ENCODE measurements at places on chromosomes 11 and 22. TPM values are rescaled to one million over a fixed set of nuclear protein-coding genes. Genes with fewer than 3 reads are reported as not detected.

Gene PLAAT2
- total RNA-seq: not detected

Gene SLC5A12
- total RNA-seq: not detected

GRCh38 chr11:90113541-90113940 lies 20.9 kb upstream of the NAALAD2 start:
- no peaks in the 10 kb centered on the region for H3K4me1 ChIP-seq
- H3K36me3 ChIP-seq: no peaks in the 10 kb centered on the region
- no peak overlapping the region for H3K4me3 ChIP-seq
- no peak for DNase-seq

GRCh38 chr11:94737171-94737611 lies 31.0 kb upstream of the AMOTL1 start:
- peaks cover 18% of the 10 kb centered on the region for H3K4me1 ChIP-seq
- peaks cover 15% of the 10 kb centered on the region for H3K27me3 ChIP-seq
- no peak for DNase-seq
- H3K36me3 ChIP-seq: no peaks in the 10 kb centered on the region

Gene PRG3
- not detected for total RNA-seq

DNA sequence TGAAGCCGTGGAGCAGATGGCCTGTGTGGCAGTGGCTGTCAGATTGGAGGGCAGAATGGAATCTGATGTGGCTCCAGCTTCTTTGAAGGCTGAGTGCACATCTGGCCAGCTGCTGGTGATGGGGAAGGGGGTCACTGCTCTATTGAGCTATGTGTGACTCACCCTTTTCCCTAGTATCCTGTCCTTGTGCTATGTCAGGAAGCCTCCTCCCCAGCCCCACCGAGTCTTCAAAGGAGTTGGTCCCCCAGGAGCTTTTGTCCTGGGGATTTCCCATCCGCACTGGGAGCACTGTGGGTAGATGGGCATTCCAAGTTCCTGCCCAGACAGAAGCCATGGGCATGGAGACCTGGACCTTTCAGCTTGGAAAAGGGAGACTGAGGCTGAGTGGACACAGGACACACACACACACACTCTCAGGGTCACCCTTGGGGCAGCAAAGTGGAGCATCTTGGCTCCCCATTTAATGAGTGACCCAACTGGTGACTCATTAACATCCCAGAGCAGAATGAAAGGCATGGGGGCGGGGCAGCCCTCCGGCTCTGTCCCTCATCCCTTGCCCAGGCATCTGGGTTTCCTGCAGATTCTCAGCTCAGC lies 3.3 kb downstream of the SERPINH1 start:
- peaks cover 5% of the 10 kb centered on the region for H3K36me3 ChIP-seq
- H3K27me3 ChIP-seq: no peaks in the 10 kb centered on the region
- H3K4me1 ChIP-seq: peaks cover 27% of the 10 kb centered on the region
- no peak for DNase-seq

- H3K4me1 ChIP-seq: peaks cover 26% of the 10 kb centered on the region
- H3K36me3 ChIP-seq: no peaks in the 10 kb centered on the region
- H3K27me3 ChIP-seq: no peaks in the 10 kb centered on the region
Measured at GRCh38 chr11:65215441-65216076, 33.8 kb downstream of the CAPN1 start.

DNA sequence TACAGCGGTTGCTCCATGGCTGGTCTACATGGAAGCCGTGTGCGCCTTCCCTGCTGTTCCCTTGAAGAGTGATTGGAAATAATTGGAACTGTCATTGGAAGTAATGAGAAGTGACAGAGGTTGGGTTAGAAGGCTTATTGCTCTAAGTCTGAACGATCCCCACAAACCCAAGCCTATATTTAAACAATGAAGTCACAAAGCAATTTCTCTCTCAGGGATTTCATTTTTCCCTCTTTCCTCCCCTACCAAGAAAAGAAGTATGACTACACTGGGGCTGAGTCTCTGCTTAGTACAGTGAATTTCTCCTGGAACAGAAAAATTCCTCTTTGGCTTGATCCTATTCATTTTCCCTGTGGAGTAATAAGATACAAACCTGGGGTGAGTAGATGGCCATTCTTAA lies 7.8 kb downstream of the CLMP start:
- peaks cover 8% of the 10 kb centered on the region for H3K4me1 ChIP-seq
- H3K4me3 ChIP-seq: no peak overlapping the region
- DNase-seq: no peak
- peaks cover 25% of the 10 kb centered on the region for H3K27me3 ChIP-seq
- no peak overlapping the region for H3K27ac ChIP-seq

GRCh38 chr11:45523760-45524159 lies 141.7 kb downstream of the CHST1 start:
- peaks cover 2% of the 10 kb centered on the region for H3K27me3 ChIP-seq
- no peak overlapping the region for H3K4me3 ChIP-seq
- H3K36me3 ChIP-seq: no peaks in the 10 kb centered on the region
- no peak for DNase-seq
- peaks cover 10% of the 10 kb centered on the region for H3K4me1 ChIP-seq

DNA sequence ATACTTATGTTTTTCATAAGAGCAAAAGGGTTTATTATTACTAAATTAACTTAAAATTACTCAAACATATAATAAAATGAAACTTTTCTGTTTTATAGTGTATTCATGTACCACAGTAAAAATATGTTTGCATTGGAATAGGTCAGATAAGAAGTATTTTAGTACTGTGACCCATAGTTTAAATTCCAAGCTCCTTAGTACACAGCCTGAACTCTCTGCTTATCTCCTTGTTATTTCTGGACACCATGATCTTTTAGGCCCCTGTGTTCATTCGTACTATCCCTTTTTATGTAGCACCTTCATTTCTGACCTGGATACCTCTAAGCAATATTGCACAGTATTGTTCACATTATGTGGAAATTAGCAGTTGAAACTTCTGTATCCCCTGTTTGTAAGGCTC lies 296.7 kb upstream of the SYN3 start:
- H3K27ac ChIP-seq: no peak overlapping the region
- no peaks in the 10 kb centered on the region for H3K4me1 ChIP-seq
- H3K4me3 ChIP-seq: no peak overlapping the region
- H3K36me3 ChIP-seq: no peaks in the 10 kb centered on the region
- DNase-seq: no peak

GRCh38 chr11:47270331-47271271 lies 668 bp downstream of the MADD start:
- peaks cover 46% of the 10 kb centered on the region for H3K4me1 ChIP-seq
- peak overlapping the region; percentile 80 for H3K4me3 ChIP-seq
- peaks cover 1% of the 10 kb centered on the region for H3K36me3 ChIP-seq
- H3K27ac ChIP-seq: peak overlapping the region; percentile 83

GRCh38 chr22:21754523-21754922 lies 18.9 kb upstream of the YPEL1 start:
- no peak overlapping the region for H3K27ac ChIP-seq

Gene EPS8L2
- 8.1 TPM for total RNA-seq

- no peak overlapping the region for H3K4me3 ChIP-seq
- H3K27ac ChIP-seq: no peak overlapping the region
- no peak for DNase-seq
- H3K27me3 ChIP-seq: peaks cover 2% of the 10 kb centered on the region
Measured at GRCh38 chr11:115425816-115426215, 78.4 kb downstream of the CADM1 start.

- DNase-seq: no peak
- H3K4me1 ChIP-seq: no peaks in the 10 kb centered on the region
- no peak overlapping the region for H3K27ac ChIP-seq
Measured at GRCh38 chr11:78982473-78982872, 407.8 kb upstream of the NARS2 start.

DNA sequence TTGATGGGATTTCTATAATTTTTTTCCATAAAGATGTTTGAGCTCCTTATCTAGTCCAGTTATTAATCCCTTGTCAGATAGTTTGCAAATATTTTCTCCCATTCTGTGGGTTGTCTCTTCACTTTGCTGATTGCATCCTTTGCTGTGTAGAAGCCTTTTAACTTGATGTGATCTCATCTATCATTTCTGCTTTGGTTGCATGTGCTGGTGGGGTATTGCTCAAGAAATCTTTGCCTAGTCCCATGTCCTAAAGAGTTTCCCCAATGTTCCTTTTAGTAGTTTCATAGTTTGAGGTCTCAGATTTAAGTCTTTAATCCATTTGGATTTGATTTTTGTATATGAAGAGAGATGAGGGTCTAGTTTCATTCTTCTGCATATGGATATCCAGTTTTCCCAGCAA lies 1.7 kb upstream of the IL2RB start:
- no peaks in the 10 kb centered on the region for H3K27me3 ChIP-seq
- H3K36me3 ChIP-seq: peaks cover 21% of the 10 kb centered on the region
- no peak overlapping the region for H3K4me3 ChIP-seq
- peaks cover 51% of the 10 kb centered on the region for H3K4me1 ChIP-seq

- no peaks in the 10 kb centered on the region for H3K36me3 ChIP-seq
- no peak overlapping the region for H3K4me3 ChIP-seq
- H3K27ac ChIP-seq: no peak overlapping the region
- no peak for DNase-seq
Measured at GRCh38 chr22:28407645-28408044, 272.0 kb downstream of the TTC28 start.

Gene C22orf42
- total RNA-seq: not detected

Gene OR52H1
- not detected for total RNA-seq

DNA sequence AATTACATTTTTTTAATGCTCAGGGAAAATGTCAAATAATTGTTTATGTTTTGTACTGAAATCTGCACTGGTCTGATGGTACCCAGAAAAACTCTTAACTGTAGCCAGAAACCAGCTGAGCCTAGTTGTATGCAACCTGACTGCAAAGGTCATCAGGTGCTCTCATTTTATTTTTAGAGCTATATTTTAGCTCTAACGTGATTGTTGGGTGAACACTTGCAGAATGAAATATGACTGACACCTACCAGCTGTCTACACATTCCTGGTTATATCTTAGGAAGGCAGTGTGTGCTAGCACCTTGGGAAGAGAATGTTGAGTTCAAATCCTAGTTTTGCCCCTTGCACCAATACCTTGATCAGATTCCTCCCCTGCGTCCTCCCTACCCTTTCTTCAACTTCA lies 23.6 kb downstream of the PTPRJ start:
- peak overlapping the region; percentile 69 for H3K27ac ChIP-seq
- no peaks in the 10 kb centered on the region for H3K36me3 ChIP-seq
- no peaks in the 10 kb centered on the region for H3K27me3 ChIP-seq
- DNase-seq: no peak

DNA sequence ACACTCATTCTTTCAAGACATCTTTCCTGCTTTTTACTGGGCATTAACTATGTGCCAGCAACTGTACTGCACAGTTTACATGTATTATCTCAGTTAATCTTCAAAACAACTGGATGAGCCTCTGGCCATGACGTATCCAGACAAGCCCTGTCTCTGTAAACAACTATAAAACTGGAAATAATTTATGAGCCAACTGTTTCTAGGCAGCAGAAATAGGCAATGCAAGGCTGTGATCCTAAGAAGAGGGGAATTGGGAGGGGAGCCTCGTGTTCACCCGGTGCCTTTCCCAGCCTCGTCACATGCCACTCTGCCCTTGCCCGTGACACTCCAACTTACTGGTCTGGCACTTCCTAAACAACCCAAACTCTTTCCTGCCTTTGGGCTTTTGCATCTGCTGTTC lies 82.8 kb downstream of the FBXO7 start:
- no peak overlapping the region for H3K27ac ChIP-seq
- no peaks in the 10 kb centered on the region for H3K27me3 ChIP-seq
- no peaks in the 10 kb centered on the region for H3K36me3 ChIP-seq
- no peak for DNase-seq

GRCh38 chr11:90250970-90251369 lies 28.1 kb upstream of the CHORDC1 start:
- DNase-seq: peak; percentile 50
- peaks cover 16% of the 10 kb centered on the region for H3K4me1 ChIP-seq
- peaks cover 3% of the 10 kb centered on the region for H3K27me3 ChIP-seq
- H3K4me3 ChIP-seq: peak overlapping the region; percentile 74
- peak overlapping the region; percentile 34 for H3K27ac ChIP-seq

DNA sequence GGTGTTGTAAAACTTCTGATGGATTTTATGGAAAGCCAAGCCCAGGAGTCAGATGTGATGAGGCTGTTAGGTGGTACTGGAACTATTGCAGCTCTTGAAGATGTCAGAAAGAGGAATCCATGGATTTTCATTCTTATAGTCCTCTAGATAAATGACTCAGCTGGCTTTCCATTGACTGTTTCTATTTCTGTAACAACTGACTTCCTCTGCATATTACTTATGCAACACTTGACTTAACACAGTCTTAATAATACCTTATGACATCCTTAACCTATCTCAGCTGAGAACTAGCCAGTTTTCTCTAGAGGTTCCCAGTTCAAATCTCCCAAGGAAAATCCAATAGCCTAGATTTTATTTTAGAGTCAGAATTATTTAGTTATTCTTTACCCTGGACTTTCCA lies 263.8 kb downstream of the LUZP2 start:
- no peaks in the 10 kb centered on the region for H3K36me3 ChIP-seq
- no peak overlapping the region for H3K27ac ChIP-seq
- no peaks in the 10 kb centered on the region for H3K4me1 ChIP-seq
- DNase-seq: no peak
- no peak overlapping the region for H3K4me3 ChIP-seq

GRCh38 chr11:7846003-7846402 lies 49.3 kb upstream of the OR5P2 start:
- no peak overlapping the region for H3K4me3 ChIP-seq
- no peaks in the 10 kb centered on the region for H3K4me1 ChIP-seq
- no peak for DNase-seq

DNA sequence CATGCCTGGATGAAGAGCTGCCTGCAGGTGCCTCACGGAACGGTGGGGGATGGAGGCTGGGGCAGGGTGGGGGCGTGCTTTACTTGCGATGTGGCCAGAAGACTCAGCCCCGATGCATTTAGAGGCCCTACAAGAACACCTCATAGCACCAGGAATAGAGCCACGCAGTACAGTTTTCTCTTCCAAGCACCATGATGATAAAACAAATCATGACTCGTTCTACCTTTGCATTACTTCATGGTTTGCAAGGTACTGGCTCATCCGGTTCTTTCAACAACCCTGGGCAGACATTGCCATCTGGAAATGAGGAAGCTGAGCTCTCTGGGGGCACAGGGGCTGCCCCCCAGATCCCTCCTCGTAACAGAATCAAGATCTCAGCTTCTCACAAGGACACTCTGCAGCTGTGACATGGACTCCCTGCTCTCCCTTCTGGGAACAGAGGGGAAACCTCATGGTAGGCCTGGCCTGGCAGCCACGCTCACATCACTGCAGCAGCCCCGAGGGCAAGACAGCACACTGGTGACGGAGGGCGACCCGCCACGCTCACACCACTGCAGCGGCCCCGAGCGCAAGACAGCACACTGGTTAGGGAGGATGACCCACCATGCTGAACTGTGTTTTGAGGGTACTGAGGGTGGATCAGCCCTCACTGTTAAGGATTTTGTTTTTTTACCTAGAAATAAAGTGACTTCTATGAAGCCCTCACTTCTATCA lies 46.9 kb downstream of the PHF21B start:
- no peaks in the 10 kb centered on the region for H3K4me1 ChIP-seq
- H3K36me3 ChIP-seq: no peaks in the 10 kb centered on the region
- peaks cover 2% of the 10 kb centered on the region for H3K27me3 ChIP-seq
- DNase-seq: no peak
- H3K4me3 ChIP-seq: no peak overlapping the region
- H3K27ac ChIP-seq: no peak overlapping the region

- no peaks in the 10 kb centered on the region for H3K4me1 ChIP-seq
- no peak overlapping the region for H3K4me3 ChIP-seq
- no peak for DNase-seq
- H3K27me3 ChIP-seq: no peaks in the 10 kb centered on the region
Measured at GRCh38 chr11:100638648-100639047, 48.4 kb upstream of the ARHGAP42 start.

All from activated naive CD4-positive, alpha-beta T cell treated with anti-CD3 and anti-CD28 coated beads for 36 hours (primary cell).